ENCODE measurements at places on chromosomes 6 and 20.

- peak; percentile 36 for DNase-seq
These were observed 525 bp upstream of the MAK start for GRCh38 chr6:10838794-10839333.

DNA sequence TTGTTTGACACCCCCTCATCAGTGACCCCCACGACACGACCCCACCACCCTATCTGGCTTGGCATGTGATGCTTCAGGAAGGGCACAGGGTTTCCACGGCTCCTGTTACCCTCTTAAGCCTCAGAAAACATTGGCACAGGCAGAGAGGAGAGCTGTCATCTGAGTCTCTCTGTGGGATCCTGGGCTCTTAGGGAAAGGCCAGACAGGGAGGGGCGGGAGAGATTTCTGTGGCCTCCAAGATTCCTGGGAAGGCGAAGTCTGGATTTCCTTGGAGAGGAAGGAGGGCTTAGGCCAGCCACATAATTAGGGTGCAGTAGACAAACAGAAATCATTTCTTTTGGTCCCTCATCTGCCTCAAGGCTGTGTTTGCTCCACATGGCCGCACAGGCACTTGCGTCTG, 191.6 kb upstream of the SNX9 start:
- no peak for DNase-seq

DNA sequence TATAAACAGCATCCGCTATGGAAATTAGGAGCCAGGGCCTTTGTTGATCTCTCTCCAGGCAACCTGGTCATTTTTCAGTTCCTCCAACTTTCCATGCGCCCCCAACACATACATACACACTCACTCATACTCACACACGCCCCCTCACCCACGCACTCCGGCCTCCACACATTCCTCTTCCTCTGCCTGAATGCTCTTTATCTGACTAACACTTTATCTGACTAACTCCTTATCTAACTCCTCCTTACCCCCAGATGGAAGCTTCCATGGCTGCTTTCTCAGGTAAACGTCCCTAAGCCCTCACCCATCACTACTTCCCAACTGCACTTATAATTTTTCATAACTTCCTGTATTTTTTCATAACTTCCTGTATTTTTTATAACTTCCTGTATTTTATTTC, 17.4 kb downstream of the CASS4 start:
- no peak for DNase-seq

GRCh38 chr6:52538252-52538900, 38.5 kb downstream of the TRAM2 start:
- DNase-seq: no peak

GRCh38 chr6:15362274-15363160, 116.6 kb downstream of the JARID2 start:
- no peak for DNase-seq

GRCh38 chr6:118212451-118213173, 305.5 kb downstream of the SLC35F1 start:
- no peak for DNase-seq

GRCh38 chr6:99490608-99491007, 24.6 kb downstream of the USP45 start:
- DNase-seq: no peak

DNA sequence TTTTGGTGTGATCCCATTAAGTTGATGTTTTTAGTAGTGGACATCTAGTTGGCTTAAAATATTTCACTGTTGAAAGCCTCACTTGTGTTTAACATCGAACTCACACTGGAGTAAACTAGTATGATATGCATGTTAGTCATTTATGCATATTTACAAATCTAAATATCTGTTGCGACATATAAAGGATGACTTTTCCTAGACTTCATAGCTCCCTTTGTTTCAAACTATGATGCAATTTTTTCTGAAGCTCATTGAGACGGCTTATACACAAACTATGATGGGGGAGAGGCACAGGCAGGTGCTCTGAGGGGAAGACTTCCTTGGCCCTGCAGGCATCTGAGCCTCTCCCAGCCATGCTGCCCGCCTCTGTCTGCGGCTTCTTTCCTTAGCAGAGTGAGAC, 11.8 kb upstream of the FOXC1 start:
- no peak for DNase-seq

DNA sequence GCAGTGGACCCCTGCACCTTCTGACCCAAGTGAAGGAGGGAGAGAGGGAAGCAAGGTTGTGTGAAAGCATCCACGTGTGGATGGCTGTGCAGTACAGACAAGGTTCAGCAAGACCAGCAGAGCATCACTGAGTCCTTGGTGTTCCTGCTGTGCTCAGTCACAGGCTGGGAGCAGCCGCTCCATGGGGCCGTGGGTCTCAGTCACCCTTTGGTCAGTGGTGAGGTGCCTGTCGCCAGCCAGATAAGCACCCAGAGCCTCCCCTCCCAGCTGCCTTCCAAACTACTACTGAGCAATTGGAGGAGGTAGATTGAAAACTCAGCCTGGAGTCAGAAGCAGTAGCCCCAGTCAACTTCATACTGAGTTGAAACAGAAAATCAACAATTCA, 218.9 kb downstream of the SLC24A3 start:
- DNase-seq: no peak

- DNase-seq: no peak
These were observed 1274.9 kb upstream of the GJE1 start for GRCh38 chr6:140857739-140858380.

DNA sequence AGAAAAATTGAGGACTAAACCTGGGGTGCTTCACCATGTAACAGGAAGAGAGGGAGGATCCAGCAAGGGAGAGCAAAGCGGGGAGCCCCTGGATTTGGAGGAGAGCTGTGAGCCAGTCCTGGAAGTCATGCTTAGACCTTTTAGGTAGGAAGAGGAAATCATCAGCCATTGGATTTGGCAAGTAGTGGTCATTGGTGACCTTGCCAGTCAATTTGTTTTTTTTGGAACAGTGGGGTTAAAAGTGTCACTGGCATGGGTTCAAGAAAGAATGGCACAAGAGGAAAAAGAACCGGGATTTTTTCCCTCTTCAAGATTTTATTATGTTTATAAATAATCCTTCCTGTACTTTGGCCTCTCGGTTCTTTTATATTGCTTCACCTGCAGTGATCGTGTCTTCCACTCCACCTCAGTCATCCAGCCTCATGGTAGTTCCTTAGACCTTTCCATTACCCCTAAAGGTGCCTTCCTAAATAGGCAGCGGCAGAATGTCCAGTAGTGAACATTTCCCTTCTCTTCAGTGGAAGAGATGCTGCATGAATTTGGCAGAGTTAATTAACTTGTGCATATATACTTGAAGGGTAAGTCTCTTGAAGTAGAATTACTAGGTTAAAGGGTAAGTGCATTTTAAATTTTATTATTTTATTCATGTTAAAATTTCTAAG, 124.7 kb downstream of the QKI start:
- no peak for DNase-seq

- no peak for DNase-seq
These were observed 2.4 kb upstream of the IRAK1BP1 start for GRCh38 chr6:78864957-78865356.

GRCh38 chr20:8365634-8366033, 233.6 kb downstream of the PLCB1 start:
- no peak for DNase-seq

DNA sequence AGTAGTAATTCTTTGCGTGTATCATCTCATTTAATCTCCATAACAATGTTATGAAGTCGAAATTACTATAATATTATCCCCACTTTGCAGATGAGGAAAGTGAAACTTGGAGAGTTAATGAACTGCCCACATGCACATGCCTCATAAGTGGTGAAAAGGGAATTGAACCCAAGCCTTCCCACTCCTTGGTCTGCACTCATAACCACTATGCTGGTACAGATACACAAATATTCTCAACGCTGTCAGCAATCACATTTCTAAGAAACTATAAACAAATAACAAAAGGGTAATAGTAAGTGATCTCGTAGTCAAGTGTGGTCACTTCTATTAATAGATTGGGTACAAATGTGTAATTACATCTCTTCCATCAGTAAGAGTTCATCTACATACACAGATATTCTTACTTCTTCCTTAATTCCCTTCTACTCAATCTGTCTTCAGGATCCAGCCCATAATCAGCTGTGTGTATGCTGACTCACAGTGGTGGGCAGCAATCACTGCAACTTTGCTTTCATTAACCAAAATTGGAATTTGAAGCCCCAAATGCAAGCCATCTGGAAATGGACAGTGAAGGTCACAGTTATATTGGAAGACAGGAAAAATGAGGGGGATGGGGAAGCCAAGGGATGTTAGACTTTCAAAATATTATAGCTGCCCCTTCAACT, 6.6 kb downstream of the PRSS35 start:
- DNase-seq: no peak

- no peak for DNase-seq
These were observed 76.6 kb upstream of the RBM24 start for GRCh38 chr6:17204533-17204932.

- no peak for DNase-seq
These were observed 42.1 kb downstream of the SRSF3 start for GRCh38 chr6:36636283-36636682.

- DNase-seq: no peak
These were observed 761.6 kb downstream of the EYS start for GRCh38 chr6:64945450-64945849.

- DNase-seq: no peak
These were observed 3.9 kb downstream of the ZMYND8 start for GRCh38 chr20:47352332-47353238.

GRCh38 chr6:26358511-26358981, 6.5 kb upstream of the BTN3A2 start:
- DNase-seq: no peak

DNA sequence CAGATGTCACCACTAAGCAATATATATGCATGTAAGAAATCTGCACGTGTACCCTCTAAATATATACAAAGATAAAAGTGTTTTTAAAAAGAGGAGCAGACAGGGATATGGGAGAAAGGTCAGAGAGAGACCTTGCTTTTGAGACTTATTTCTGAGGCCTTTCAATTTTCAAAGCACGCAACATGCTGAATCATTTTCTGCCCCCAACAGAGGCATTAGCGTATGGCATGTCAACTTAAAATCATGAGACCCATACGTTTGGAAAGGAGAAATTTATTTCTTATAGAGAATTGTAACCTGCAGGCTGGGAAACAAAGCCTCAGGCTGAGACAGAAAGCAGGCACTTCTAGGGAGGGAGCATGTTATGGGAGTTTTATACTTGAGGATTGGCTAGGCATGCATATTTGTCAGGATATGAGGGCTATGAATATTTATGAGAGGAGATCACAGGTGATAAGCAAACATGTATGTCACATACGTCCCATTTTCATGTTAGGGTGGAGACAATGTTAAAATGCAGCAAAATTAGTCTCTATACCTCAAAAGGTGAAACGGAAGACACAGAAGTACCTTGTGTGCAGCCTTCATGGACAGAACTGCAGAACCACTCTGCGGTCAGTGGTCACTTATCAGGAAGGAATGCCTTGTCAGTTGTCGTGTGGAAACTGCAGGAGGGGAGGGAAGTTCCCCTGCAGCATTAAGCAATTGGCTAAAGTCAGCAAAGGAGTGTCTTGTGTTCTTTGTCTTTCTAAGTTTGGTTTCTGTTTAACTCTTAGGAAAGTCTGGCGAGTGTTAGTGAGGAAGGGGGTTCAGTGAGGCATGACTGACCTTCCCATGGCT, 6.3 kb upstream of the GABRR2 start:
- DNase-seq: no peak

GRCh38 chr20:14817101-14817500, 479.7 kb upstream of the FLRT3 start:
- DNase-seq: no peak

GRCh38 chr6:41025966-41026530, 13.0 kb downstream of the UNC5CL start:
- no peak for DNase-seq

- DNase-seq: no peak
These were observed 2.4 kb upstream of the MCM3 start for GRCh38 chr6:52286798-52287432.

DNA sequence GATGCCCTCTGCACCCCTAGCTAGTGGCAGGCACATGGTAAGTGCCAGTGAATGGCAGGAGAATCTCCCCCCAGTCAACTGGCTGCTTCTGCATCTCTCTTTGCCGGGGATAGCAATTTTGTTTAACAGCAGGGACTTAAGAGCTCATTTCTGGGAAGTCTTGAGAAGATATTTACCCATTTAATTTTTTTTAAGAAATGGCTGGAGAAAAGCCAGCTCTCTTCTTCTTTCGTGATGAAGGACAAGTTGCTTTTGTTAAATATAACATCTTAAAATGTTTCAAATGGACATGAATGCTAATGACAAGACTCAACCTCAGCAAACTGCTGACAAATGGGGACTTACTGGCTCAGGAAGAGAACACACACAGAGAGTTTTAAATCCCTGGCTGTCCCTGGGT, 55.0 kb upstream of the IYD start:
- DNase-seq: no peak

DNA sequence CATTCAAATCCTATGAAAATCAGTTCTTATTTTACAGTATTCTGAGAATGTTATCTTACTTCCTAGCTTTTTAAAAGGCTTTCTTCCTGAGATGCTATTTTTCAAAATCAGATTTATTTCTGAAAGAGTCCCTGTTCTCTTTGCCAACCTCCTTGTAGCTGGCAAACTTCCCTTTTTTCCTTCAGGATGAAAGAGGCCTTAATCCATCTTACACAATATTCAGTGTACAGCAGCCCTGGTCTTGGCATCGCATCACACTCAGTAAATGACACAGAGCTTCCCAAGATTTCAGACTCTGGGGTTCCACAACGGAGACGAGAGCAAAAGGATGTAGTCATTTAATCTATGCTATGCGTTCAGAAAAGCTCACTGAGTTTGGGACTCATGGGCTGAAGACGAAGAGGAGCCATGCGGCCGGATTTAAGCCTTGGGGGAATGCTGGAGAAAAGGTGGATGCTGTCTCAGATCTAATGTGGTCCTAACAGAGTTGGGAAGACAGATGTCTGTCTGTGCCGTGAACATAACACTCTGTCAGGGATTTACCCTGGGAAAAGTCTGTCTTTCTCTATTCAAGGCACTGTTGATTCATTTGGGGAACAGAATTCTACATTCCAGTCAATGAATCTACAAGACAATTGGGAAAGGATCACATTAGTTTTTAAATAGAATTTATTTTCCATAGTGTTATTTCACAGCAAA, 616.4 kb upstream of the AGPAT4 start:
- DNase-seq: no peak

- no peak for DNase-seq
These were observed 5.0 kb downstream of the ATP5F1E start for GRCh38 chr20:59026904-59027740.

DNA sequence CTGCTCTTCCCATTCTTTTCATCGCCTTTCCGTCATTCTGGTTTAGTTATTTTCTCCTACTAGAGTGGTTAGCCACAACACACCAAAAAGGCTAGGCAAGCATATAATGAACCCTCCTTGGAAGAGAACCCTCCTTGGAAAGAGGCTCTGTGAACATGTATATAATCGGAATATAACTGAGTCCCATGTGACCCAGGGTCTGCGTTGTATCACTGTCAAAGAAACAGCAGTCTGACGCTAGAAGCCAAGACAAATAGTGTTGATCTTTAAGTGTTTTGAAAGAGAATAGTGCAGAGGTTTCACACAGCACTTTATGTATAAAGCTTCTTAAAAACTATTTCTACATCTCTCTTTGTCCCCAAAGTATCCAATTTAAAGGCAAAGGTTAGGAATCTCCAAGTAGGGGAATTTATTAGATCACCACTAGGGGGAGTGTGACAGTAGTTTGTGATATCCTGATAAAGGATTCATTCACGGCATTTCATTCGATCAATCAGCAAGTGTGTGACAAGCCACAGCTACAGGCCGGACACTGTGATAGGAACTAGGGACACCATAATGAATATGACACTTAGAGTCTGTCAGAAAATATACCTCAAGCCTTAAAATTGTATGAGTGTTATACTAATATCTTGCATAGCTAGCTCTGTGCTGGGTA, 395.3 kb downstream of the CD109 start:
- DNase-seq: no peak

GRCh38 chr6:288866-289265, 3.4 kb upstream of the DUSP22 start:
- DNase-seq: no peak
